ENCODE measurements at places on chromosomes 11 and 22.
A peak's percentile ranks its signal among the peaks of the same experiment; 100 is the strongest.

DNA sequence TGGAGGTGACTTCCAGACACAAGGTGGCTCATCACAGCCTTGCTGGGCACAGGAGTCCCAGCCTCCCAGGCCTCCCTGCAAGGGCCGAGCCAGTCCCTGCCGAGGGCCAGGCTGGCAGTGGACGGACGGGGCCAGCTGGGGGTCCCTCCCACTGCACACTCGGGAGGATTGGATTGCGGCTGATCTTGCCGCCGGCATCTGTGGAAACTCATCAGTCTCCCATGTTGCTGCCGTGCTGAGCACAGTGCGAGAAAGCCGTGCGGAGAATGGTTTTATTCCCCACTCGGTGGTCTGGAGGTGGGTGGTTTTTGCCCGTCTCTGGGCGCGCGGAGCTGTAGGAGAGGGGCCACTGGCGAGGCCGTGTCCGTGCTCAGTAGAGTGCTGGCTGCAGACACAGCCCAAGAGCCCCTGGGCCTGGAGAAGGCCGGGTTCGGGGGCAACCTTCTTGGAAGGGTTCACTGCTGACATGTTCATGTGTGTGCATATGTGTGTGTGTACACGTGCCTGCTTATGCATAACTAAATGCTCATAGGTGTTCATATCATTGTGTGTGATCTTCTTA lies 1246.4 kb downstream of the BRD1 start:
- DNase-seq, result no peak

DNA sequence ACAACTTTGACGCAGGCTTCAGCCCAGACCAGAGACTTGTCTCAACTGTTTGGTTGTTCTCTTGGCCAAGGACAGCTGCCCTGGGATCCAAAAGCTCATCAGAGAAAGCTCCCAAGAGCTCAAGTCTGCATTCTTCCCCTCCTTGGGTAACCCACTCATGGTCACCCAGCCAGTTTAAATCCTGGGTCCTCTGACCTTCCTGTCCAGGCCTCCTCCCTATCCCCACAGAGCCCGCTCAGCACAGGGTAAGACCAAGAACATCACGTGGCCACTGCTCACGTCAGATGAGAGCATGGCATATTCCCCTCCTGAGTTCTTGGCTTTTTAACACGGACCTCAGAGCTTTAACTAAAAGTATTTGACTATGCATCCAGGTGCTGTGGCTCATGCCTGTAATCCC lies 25.8 kb downstream of the TSKU start:
- no peak for DNase-seq

GRCh38 chr11:19093976-19094375 lies 23.0 kb upstream of the ZDHHC13 start:
- no peak for DNase-seq

DNA sequence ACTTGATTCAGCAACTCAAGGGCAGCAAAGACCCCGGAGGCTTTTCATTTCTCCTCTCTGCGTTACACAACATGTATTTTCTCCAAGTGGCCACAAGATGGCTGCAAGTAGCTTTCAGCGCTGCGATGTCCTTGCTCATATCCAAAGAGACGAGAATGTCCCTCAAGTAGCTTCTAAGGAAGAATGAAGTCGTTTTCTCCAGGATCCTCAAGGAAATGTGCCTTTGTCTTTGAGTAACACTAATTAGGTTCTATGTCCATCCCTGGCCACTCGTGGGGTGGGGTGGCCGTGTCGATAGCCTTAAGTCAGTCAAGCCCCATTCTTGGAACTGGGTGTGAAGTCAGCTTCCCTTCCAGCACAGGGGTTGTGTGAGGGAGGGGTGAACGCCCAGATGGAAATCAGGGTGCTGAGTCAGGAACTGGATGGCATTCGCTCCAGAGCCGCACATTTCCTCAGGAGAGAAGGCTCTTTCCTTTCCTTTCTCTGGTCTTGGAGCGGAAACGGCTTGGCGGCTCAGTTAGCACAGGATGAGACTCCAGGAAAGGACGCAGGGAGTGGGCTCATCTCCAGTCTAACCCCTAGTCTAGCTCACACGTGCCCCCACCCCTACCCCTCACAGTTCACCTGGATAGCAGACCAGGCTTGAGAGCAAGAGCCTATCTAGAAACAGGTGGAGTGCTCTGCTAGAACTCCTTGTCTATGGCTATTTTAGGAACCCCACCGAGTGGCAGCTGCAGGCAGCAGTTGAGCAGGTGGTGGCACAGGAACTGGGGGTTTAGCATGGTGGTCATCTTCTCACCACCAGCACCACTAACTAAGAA lies 44.3 kb downstream of the NNMT start:
- DNase-seq, result peak; percentile 37

GRCh38 chr11:126098204-126098769 lies 35.6 kb upstream of the CDON start:
- DNase-seq, result no peak

DNA sequence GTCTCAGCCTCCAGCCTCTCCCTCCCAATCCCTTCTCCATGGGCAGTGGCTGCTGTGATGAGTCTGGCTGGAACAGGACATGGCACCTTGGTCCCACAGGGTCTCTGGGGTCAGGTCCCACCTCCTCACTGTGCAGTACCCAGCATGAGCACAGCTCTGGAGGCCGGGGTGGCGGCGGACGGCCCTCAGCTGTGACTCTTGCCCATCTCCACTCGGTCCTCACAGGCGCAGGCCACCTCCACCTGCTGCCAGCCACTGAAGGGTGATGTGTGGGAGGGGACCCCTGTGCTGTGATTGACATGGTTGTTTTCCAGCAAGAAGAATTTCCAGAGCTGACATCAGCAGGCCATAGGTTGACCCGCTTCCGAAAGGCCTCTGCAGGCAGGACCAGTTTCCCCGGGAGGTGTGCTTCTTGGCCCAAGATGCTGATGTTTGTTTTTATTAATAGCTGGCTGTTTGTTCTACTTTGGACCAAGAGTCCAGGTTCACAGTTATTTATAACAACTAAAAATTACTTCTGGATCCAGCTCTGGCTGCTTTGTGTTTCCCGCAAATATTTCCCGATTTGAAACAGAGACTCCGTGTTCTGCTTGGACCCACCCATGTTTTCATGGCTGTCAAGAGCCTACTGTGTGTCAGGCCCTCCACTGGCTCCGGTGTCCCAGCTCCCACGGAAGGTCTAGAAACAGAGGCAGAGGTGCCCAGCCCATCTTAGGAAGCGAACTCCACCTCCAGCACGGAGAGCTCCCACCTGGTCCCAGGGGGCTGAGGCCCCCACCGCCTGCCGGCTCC lies 45.7 kb downstream of the SCUBE1 start:
- no peak for DNase-seq

- peak; percentile 51 for DNase-seq
These were observed 59.2 kb downstream of the CACNG2 start for GRCh38 chr22:36644333-36644757.

All from thyroid gland (tissue), 4 donors.